Activated CD4-positive, CD25-positive, alpha-beta regulatory T cell (primary cell): ENCODE measurements at places on chromosomes 4 and X.

- DNase-seq = no peak
Measured at GRCh38 chr4:41241919-41242318, 14.8 kb upstream of the UCHL1 start.

DNA sequence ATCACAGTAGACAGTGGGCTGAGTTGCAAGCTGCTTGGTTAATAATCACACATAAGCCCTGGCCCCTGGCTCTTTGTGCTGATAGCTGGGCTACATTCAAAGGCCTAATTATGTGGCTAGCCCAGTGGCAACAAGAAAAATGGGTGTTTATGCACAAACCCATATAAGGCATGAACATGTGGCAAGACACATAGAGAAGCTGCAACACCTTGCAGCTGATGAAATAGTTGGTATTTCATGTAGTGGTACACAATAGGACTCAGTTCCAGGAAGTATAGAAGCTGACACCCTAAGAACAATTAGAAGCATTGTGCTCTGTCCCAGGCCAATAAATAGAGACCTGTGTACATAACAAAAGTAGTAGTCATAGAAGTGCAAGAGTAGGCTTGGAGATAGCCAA is 14.6 kb upstream of the ZNF630 start:
- DNase-seq = no peak

DNA sequence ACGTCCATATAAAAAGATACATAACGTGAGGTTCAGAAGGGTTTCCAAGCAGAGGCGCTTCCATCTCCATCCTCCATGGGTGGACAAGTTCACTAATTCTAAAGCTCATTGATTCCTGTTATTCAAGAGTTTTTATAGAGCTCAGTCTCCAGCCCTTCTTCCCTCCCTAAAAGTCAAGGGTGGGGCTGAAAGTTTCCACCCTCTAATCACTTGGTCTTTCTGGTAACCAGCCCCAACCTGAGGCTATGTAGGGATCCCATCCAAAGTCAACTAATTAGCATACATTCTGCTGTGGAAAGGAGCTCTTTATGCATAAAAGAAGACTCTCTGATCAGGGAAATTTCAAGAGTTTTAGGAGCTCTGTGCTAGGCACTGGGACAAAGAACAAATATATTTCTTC is 46.9 kb upstream of the VEGFC start:
- no peak for DNase-seq

- no peak for DNase-seq
Measured at GRCh38 chr4:38982361-38983095, 49.7 kb downstream of the TMEM156 start.

DNA sequence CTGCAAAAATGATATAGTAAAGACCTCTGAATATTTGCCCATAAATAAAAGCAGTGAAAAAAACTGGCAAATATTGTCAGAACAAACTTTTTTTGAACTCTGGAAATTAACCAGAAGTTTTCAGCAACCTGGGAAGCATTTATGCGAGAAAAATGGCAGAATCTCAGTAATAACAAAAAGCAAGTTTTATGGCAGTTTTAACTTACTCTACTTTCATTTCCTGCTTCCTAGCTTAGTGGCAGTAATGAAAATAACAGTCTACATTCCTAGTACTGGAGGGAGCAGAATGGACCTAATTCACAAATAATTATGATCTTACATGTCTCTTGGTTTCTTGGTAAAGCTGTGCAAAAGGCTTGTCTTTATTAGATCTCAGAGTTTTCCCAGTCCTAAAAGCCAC is 460.1 kb downstream of the NAF1 start:
- no peak for DNase-seq

DNA sequence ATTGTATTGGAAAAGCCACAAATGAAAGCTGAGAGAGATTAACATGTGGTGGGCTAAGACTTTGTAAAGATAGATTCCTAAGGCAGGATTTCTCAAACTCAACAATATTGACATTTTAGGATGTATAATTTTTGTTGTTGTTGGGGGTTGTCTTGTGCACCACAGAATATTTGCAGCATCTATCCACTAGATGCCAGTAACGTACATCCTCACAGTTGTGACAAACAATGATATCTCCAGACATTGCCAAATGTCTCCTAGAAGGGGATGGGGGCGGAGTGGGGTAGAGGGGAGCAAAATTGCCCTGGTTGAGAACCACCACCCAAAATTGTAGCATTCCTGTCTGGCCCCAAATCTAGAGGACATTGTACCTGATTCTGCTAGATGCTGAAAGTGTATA is 14.7 kb upstream of the CBR4 start:
- DNase-seq = no peak

GRCh38 chr4:177128306-177128705 is 181.4 kb upstream of the NEIL3 start:
- DNase-seq = no peak

DNA sequence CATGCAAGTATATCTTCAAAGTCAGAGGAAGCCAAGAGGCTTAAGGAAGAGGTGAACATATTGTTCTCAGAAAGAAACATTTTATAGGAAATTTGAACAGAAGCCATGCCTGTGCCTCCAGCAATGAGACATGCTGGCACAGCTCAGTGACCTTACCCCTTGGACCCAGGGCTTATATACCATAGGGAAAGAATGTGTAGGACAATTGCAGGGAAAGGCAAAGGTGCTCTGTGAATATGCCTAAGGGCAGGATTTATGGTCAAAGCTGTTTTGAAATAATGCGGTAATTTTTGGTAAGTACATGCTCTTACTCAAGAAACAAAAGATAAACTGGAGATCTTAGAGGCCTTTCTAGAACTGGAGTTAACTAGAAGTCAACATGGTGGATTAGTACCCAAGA is 568.8 kb downstream of the GRID2 start:
- no peak for DNase-seq

DNA sequence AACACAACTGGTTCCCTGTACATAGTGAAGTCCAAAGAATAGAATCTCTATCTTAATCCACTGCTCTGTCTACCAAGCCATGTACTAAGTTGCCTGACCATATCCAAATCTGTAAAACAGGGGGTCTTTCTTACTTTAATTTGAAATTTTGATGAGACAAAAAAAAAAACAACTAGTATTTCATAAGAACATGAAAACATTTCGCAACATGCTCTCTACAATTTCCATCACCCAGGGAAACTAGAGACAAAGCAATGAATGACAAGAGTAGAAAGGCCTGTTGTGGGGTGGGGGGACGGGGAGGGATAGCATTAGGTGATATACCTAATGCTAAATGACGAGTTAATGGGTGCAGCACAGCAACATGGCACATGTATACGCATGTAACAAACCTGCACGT is 279.9 kb downstream of the PPP3CA start:
- no peak for DNase-seq

GRCh38 chrX:150544835-150545770 is 23.3 kb upstream of the MTM1 start:
- DNase-seq = no peak

- no peak for DNase-seq
Measured at GRCh38 chrX:71994601-71995000, 84.0 kb downstream of the NHSL2 start.

- DNase-seq = no peak
Measured at GRCh38 chrX:40617566-40617965, 5.7 kb upstream of the MPC1L start.

DNA sequence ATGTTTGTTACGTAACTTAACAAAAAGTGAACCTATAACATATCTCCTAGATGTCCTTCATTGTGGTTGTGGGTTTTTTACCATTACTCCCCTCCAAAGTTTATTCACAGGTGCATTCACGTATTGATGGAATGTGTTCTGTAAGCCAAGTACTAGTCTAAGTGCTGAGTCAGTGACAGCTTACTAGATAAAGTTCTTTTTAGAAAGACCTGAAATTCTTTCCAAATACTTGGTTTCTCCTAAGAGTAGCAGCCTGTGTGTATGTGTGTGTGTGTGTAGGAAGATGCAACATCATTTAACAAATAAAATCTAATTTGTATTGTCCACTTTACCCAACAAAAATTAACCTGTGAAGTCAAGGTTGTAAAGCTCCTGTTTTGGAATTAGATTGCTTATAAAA is 22.1 kb downstream of the NAP1L5 start:
- DNase-seq = no peak

- DNase-seq = no peak
Measured at GRCh38 chr4:70816894-70817293, 22.8 kb downstream of the GRSF1 start.

DNA sequence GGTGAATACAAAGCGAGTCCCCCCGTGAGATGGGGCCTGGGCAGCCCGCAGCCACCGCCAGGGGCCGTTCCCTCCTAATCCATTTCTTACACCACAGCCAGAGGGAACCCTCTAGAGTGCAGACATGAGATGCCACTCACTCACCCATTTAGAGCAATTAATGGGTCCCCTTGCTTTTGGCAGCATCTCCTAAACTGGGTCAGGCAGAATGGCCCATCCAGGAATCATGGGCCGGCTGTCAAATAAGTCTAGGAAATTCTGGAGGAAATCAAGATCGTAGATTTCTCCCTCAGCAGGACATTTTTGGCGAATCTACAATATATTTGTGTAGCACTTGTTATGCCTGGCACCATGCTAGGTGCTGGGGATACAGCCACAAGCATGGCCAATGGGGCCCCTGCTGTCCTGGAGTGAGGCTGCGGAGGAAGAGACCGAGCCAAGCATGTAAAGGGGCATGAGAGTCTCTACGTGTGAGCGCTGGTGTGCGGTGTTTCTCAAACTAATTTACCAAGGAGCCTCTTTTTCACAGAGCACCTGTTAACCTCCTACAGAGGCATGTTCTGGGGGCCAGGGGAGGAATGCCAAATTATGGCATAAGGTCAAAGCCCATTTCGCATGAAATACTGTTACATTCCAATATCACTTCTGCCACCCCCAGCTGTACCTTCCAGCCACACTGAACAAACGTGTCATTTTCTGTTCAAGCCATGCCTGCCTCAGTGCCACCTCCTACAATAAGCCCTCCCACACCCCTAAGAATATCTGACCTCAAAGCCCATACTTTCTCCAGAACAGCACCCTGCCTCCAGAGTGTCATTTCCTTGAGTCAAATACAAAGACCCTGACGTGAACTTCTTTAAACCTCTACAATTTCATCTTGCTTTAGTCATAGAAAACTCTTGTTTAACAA is 28.1 kb upstream of the JAKMIP1 start:
- no peak for DNase-seq

DNA sequence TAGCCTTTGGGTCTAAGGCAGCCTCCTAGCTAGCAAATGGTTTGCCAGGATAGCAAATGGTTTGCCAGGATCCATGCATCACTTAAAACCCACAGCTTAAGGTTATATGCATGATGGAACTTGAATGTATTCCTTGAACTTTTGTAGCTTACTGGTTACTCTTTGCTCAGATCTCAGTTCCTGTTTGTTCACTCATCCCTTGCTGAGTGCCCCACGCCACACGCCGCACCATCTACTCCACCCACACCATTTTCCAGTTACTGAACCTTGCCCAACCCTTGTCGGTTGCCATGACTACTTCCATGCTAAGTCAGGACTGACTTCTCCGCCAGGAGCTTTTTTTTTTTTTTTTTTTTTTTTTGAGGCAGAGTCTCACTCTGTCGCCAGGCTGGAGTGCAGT is 29.5 kb upstream of the XIAP start:
- no peak for DNase-seq

DNA sequence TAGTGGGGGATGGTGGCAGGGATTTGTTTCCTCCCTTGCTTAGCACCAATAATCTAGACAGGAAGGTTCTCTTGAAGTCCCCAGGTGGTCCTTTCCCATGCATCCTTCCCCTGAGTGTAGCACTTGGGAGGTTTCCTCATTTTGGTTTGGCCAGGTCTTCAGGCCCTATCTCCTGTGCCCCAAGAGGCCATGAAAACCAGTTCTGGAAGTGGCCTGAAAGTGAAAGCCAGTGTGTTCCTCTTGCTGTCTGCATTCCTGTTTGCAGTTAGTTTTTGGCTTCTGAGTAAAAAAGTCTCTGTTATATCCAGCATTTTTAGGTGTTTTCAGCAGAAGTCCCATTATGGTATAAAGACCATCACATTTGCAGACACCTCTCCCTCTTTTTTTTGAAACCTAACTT is 59.5 kb downstream of the MTM1 start:
- DNase-seq = no peak

DNA sequence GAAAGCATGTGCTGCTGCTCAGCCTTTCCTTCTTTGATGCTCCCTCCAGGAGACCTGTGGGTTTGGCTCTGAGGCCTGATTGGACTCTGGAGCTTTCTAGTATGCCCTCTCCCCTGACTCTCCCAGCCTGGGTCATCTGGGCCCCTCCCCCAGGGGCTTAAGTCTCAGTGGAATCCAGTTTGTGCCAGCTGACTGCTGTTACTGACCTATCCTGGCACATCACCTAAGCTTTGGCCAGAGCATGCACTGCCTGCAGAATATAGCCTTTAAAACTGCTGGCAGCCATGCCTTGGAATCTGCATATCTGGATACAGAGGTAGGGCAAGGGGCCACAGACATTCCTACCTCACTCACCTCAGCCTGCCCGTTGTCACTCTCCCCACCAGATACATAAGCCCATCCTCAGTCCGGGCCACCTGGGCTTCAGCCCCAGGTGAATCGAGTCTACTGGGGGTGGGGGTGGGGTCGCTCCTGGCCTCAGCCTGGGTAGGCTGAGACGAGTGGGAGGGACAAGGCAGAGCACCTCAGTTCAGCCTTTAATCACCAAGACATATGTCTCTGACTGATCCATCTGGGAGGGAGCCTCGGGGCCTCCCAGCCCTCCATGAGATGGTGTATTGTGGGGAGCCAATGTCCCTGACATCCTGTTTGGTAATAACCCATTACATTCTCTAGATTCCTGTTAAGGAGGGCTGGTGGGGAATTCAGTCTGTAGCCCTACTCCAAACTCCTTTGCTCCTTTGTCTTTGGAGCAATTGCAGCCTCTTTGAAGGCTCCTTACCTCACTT is 61.2 kb downstream of the STARD8 start:
- no peak for DNase-seq
